ENCODE measurements at places on chromosomes 1 and 21.

- DNase-seq: no peak
Measured at GRCh38 chr21:42395302-42395701, 550 bp downstream of the TMPRSS3 start.

- DNase-seq: no peak
Measured at GRCh38 chr1:192227330-192227729, 69.1 kb downstream of the RGS18 start.

DNA sequence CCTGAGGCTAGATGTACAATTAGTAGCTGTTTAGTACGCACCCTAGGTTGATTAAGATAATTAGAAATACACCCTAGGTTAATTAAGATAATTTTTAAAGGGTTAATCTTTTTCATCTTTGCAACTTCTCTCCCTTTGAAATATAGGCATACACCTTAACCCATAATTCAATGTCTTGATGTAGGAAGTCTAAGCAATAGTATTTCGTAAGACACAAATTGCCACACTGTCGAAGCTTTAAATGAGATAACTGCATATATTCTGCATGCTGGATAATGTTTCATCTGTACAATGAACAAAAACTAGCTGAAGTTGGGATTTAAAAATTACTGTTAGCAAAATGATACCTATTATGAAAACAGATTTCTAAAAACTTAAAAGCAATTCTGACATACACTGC is 122.9 kb downstream of the EVI5 start:
- no peak for DNase-seq

- no peak for DNase-seq
Measured at GRCh38 chr1:107964336-107965109, 457 bp downstream of the VAV3 start.

DNA sequence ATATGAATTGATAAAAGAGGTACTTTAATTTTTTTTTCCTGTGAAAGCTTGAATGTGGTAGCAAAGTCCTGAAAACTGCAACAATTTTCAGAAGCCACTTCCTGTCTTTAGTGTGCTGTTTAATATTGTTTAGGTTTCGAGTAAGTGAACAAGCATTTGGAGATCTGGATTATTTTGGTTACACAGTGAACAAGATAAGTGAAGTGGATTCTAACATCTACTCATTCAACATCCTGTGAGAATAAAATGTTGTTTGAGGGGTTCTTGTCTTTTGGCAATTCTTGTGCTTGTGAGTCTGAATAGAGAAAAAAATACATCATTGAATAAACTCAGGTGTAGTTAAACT is 35.2 kb upstream of the PLA2G4A start:
- no peak for DNase-seq

- DNase-seq: no peak
Measured at GRCh38 chr1:27863538-27863915, 8.8 kb upstream of the THEMIS2 start.

DNA sequence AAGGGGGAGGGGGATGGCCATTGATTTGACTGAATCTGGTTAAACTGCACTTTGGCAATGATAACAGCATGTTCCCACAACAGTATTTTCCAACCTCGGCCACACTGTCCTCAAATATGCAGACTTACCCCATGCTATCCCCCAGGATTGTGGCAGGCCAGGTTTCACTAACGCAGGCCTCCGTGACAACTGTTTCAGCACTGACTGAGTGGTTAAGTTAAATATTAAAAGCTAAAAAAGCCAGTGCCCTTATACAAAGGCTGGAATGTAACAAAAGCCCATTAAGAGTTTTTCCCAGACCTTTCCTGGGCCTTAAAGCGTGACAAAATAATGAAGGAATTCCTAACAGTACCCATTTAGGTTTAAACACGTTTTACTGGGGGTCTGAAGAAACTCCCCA is 202.9 kb downstream of the USP25 start:
- DNase-seq: no peak

- DNase-seq: no peak
Measured at GRCh38 chr1:117544509-117545109, 61.2 kb upstream of the TENT5C start.

DNA sequence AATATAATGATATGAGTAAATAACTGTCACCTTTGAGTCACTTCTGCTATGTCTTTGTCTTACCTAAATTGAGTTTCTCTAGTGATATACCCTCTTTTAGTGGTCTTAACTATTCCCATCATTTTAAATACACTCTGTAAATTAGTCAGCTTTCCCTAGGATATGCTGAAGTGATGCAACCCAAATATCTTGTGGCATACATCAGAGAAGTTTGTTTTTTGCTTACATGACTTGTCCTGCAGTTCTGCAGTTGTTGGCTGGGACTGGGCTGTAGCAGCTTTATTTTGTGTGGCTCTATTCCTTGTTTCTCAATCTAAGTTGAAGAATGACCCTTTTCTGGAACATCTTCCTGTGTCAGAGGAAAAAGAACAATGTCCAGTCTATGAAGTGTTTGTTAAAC is 76.4 kb downstream of the TTC3 start:
- DNase-seq: no peak

DNA sequence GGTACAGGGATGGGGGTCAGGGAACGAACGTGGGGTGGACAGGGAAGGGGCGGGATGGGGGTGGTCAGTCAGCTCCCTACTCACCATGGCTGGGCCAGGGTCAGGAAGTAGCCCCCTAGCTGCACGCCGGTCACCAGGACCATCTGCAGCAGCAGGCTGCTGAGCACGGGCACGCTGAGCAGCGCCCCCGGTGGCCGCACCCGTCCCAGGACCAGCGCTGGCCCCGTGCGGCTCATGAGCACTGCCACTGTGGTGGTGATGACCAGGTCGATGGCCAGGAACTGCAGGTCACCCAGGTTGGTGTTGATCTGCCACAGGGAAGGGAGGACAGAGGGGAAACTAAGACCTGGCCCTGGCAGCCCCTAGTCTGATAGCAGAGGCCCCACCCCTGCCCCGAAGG is 6.5 kb upstream of the MFAP2 start:
- no peak for DNase-seq

GRCh38 chr1:238451781-238452310 is 561.1 kb upstream of the ZP4 start:
- DNase-seq: no peak

DNA sequence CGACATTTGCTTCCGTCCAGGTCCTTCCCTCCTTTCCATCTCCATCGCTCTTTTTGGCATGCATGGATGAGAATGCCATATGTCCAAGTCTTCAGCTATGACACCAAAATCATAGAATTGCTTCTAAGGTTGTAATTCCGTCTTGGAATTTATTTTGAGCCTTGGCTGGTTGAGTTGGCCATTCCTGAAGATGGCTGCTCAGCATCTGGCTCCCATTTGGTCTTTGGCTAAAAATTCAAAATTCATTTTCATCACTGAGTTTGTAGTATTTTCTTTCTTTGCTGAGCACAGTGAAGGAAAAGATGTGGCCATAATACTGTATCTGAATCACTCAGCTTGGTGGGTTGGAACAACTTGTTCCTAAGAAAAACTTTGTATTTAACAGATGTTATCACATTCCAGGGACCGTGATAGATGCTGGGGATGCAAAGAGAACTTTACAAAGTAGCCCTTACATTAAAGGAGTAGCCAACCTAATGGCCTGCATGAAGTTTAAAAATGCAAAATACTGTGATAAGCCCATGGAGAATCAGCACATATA is 15.6 kb downstream of the JUN start:
- DNase-seq: no peak

- DNase-seq: no peak
Measured at GRCh38 chr1:44464361-44464760, 59.3 kb downstream of the RNF220 start.

DNA sequence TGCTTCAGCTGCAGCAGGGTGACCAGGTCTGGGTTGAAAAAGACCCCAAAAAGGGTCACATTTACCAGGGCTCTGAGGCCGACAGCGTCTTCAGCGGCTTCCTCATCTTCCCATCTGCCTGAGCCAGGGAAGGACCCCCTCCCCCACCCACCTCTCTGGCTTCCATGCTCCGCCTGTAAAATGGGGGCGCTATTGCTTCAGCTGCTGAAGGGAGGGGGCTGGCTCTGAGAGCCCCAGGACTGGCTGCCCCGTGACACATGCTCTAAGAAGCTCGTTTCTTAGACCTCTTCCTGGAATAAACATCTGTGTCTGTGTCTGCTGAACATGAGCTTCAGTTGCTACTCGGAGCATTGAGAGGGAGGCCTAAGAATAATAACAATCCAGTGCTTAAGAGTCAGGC is 2.9 kb downstream of the C1QA start:
- no peak for DNase-seq

- DNase-seq: no peak
Measured at GRCh38 chr1:160046494-160047110, 14.8 kb upstream of the PIGM start.

DNA sequence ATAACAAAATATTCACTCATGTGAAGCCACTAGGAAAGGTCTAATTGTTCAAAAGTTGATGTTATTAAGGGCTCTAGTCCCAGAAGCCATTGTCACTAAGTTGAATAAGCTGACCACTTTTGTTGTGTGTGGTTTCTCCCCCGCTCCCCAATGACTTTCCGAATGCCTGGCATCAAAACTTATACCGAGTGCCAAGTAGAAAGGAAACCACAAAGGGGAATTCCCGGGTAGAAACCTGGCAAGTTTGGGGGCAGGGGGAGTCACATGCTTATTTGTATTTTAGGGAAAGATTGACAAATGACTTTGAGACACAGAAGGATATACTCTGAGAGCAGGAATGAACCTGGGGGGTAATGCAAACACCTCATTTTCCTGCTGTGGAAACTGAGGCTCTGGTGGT is 154.1 kb downstream of the TGFBR3 start:
- no peak for DNase-seq

DNA sequence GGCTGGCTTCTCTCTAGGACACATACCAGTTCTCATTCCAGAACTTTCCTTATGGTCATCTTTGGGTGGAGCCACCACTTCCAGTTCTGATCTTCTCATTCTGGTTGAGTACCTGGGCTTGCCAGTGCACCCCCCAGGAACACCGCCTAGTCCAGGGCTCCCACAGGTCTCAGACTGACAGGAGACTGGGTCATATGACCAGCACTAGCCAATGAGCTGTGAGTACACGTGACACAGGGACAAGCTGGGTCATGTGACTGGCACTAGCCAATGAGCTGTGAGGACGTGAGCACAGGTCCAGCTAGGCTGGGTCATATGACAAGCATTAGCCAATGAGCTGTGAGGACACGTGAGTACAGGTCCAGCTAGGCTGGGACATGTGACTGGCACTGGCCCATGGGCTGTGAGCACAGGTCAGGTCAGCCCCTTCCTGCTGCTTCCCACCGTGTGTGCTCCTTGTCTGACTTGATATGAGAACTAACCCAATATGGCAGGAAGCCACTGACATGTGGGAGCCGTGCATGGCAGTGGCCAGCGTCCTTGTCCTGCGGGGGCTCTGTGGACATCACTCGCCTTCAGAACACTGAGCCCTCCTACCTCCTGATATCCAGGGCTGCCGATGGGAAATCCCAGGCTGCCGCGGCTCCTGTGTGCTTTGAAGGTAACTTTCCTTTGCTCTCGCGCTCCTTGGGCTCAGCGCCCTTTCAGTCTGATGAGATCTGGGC is 22.7 kb downstream of the KRTAP10-1 start:
- DNase-seq: no peak

- peak; percentile 82 for DNase-seq
Measured at GRCh38 chr1:84772428-84772943, 82.2 kb upstream of the SSX2IP start.

DNA sequence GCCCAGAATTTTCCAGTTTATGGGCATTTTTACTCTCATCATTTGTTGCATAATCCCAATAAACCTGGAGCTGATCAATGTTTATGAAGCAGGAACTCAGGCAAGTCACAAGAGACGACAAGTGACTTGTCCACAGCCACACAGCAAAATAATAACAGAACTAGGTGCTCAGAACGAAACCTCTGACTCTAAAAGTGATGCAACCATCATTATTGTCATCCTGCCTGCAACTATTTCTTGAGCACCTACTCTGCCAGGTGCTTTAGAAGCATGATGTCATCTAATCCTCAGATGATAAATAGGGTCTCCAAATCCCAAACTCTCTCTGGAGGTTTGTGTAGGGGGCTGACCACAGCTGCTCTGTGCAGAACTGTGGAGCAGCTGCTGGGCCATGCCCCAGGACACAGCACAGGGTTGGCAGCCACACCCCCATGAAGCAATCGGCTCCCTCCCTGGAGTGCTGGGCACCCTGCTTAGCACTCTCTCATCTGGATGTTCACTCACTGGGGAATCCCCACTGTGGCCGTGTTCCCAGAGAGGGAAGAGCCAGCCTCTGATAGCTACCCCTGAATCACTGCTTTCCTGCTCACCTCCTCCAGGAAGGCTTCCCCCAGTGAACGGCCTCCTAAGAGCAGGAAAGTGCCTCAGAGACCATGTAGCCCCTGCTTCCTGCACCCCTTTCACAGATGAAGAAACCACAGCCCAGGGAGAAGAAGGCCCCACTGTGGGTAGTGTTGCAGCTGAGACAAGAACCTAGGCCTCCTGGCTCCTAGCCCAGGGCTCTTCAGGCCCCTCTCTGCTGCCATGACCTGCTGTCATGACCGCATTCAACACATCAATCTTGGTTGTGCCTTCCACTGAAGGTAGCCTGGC is 2.1 kb downstream of the TTC22 start:
- no peak for DNase-seq
